Fibroblast of skin of right biceps (primary cell): ENCODE measurements at places on chromosomes 5 and 9.
A peak's percentile ranks its signal among the peaks of the same experiment; 100 is the strongest.

- DNase-seq = no peak
Measured at GRCh38 chr5:149546974-149547373, 4.3 kb downstream of the CSNK1A1 start.

DNA sequence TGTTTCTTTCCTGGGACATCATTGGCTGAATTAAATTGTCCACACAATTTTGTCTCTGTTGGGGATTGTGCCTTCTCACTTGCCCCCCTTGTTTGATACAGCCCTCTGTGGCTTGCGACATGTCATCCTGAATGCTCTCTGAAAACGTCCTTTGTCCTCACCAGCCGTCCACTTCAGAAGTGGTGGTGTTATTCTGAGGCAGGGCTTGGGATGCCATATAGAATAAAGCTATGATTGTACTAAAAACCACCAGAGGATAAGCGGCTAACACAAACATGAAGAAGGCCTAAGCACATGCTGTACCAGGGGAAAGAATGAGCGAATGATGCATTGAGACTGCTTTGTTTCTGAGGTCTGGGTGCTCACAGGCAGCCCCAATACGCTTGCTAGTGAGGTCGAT, 3.5 kb upstream of the SNX30 start:
- no peak for DNase-seq

- peak; percentile 99 for DNase-seq
Measured at GRCh38 chr9:129334105-129334935, 156.3 kb upstream of the IER5L start.

DNA sequence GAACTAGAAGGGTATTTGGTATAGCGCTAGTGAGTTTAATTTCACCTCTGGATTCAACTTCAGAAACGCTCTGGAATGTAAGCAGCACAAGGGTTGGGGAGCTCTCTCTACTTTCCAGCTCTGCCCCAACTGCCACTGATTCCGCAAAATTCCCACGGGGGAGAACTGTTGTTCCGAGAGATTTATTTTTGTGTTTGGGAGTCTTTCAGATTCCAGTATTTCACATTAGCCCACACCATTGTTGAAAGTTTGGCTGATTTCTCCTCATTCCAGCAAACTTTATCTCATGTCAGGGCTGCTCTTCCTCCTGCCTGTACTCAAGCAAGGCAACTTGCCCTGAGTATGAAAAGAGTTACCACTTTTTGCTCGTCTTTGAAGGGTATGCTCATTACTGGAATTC, 198.5 kb upstream of the EGFLAM start:
- DNase-seq = no peak

DNA sequence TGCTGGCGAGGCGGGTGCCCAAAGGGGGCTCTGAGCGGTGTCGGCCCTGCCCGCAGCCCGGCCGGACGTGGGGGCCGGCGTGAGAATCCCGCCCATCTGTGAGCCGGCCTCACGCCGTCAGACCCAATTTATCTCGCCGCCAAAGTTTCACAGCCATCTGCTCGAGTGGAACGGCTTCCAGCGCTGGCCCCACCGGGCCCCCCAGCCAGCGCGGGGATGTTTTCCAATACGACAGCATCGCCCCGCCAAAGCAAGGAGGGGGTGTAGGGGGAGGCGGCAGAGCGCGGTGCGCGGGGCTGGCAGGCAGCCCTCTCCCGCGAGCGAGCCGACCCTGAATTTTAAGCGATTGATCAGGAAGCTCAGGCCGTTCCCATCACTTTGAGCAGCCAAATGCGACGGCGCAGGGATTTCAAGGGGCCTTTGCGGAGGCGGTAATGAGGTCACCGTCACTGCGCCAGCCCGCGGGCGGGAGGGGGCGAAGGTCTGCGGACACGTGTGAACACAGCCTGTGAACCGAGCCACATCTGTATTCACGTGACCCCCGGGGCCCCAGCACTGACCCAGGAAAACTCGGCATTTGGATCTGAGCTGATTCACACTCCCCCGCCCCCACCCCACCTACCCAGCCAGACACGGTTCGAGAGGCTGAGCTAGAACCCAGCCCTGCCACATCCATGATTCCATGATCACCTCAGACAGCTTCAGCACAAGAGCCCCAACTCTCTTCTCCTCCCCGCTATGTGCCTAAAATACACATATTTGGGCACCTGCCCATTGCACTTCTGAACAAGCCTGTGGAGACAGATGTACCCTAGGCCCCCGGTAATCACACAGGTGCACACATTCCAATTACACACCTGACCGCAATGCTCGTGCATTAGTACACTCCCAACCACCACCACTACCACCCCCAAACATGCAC, 47.8 kb upstream of the PSD2 start:
- peak; percentile 51 for DNase-seq

- peak; percentile 9 for DNase-seq
Measured at GRCh38 chr9:92947268-92948037, at the start of gene FGD3. Gene FGD3, plus strand, starts transcription at chr9:92947523. Its CDS starts 28,734 bp downstream, at chr9:92976257.

GRCh38 chr5:140000332-140000731, 42.8 kb downstream of the NRG2 start:
- no peak for DNase-seq

DNA sequence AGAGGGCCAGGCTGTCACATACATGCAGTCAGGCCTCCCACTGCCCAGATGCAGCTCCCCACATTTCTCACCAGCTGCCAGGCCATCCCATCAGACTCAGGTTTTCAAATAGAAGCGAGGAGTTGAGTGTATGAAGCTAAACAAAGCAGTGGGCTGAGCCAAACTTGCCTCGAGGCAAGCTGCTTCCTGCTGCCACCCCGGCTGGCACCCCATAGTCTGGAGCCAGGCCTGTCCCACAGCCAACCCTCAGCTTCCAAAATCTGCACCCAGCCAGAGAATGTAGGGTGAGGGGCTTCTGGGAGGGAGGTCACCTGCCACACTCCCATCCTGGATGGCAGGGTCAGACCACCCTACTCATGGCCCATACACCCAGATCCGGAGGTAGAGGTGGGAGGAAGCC, 22.3 kb upstream of the ALDH1B1 start:
- no peak for DNase-seq

- DNase-seq = no peak
Measured at GRCh38 chr5:170423692-170424091, 34.5 kb upstream of the KCNMB1 start.

DNA sequence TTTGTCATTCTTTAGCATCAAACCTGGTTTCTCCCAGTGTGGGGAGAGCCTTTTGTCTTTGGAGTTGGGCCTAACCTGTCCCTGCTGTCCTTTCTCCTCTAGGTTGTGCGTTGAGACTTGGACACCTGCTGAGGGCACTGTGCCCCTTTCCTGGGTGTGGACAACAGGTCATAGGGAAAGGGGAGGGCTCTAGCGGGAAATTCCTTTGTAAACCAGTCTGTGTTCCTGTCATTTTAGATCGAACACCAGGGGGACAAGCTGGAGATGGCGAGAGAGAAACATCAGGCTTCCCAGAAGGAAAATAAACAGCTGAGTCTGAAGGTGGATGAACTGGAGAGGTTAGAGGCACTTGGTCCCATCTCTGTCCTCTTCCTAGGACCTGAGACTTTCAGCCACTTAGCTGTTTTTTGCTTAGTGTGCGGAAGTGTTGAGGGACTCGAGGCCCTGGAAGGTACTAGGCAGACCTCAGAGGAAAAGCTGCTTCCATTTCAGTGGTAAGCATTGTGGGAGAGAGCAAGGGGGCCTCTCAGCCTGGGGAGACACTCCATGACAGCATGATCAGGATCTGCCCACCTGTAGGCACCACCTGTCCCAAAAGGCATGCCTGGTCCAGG, 8.6 kb upstream of the GLE1 start:
- no peak for DNase-seq

GRCh38 chr5:14476786-14477435, 104.7 kb upstream of the OTULINL start:
- DNase-seq = peak; percentile 81

GRCh38 chr9:109916316-109916715, 136.3 kb downstream of the PALM2AKAP2 start:
- DNase-seq = no peak
